ENCODE measurements at places on chromosomes 12 and 14.
A peak's percentile ranks its signal among the peaks of the same experiment; 100 is the strongest.

DNA sequence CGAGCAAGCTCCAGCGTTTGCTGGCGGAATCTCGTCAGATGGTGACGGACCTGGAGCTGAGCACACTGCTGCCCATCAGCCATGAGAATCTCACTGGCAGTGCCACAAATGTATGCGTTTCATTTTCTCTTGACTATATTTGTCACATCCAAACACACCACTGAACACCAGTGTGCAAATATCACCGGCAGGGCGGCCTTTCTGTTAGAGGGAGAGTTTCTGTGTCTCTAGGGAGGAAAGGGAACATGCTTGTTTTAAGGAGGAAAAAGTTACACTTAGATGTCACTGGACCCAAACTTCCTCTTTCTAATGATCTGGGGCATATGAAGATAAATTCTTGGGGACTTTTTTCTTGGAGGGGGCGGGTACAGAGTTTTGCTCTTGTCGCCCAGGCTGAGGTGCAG lies 21.9 kb upstream of the HIP1R start:
- DNase-seq = no peak

DNA sequence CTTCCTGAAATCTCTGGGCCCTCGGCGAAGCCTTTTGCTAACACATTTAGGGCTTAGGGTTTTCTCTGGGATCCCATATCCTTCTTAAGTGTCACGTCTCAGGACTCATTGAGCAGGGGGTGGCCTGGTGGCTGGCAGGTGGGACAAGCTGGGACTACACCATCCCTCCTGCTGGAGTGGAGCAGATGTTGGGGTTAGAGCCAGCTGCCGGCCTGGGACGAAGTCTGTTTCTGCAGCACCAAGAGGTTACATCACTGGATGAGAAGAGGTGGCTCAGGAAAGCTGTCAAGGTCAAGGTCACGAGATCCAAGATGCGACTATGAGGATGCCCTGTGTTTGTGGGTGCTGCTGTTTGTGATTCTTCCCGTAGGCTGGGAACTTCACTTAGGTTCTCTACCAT lies 16.3 kb downstream of the SMCO2 start:
- DNase-seq = peak; percentile 9

DNA sequence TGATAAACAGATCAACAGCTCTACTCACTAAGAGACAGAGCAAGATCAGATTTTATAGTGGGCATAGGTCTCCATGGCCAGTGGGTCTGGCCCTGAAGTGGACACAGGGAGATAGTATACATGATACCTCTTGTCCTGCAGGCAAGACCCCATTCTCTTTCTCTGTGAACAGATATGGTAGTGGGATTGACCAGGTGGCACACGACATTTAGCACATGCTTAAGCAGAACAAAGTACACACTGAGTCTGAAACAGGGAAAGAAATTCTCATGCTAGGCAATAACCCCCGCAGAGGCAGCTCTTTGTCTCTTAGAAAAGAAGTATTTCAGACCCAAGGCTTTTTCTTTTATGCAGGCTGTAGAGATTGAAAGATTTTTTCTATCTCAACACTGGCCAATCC lies 1331.2 kb downstream of the FSCB start:
- DNase-seq = no peak

GRCh38 chr12:112185093-112185923 lies 59.9 kb downstream of the TRAFD1 start:
- no peak for DNase-seq

DNA sequence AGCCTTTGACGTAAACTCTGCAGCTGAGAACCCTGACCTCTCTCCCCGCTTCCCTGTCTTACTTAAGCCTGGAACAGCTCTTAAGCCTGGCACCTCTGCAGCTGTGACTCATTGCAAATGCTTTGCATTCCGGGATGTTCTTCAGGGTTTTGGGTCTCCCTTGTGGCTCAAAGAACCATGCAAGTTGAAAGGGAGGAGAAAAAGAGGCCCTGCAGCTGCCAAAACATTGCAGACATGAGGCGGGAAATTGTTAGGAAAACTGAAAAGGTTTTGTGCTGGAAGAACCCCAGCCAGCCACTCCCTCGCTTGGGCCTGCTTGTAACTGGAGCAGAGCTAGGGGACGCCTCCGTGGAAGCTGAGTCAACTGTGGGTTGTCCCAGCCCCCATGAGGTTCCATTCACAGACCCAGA lies 60.2 kb upstream of the FERMT2 start:
- DNase-seq = peak; percentile 96

GRCh38 chr14:61334197-61334701 lies 12.9 kb downstream of the PRKCH start:
- no peak for DNase-seq

DNA sequence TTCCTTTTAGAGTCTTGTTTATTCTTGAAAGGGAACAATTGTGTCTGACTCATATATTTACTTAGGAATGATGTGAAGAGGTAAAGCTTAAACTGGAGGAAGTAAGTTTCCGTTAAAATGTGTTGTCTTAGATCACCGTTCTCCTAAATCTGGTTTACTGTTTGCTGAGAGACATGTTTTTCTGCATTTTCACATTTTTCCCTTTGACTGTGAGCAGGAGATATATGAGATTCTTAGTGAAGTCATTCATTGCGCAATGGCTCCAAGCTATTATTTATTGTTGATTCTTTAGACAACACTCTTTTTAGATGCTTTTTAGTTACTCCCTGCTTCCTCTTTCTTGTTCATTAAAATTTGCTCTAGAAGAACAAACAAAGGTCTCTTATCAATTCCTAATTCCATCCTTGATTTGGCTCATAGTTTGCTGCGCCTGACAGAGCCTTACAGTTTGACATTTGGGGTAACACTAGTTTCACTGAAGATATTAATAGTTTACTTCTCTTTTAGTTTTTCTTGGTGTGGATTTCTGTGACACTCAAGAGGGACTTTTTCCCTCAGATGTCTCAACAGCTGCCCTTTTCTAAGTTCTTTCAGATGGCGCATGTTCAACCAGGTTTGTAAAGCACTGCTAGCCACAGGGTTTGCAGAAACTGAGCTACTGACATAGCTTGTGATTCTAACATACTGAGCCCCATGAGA lies 11.4 kb downstream of the CLECL1 start:
- peak; percentile 56 for DNase-seq

DNA sequence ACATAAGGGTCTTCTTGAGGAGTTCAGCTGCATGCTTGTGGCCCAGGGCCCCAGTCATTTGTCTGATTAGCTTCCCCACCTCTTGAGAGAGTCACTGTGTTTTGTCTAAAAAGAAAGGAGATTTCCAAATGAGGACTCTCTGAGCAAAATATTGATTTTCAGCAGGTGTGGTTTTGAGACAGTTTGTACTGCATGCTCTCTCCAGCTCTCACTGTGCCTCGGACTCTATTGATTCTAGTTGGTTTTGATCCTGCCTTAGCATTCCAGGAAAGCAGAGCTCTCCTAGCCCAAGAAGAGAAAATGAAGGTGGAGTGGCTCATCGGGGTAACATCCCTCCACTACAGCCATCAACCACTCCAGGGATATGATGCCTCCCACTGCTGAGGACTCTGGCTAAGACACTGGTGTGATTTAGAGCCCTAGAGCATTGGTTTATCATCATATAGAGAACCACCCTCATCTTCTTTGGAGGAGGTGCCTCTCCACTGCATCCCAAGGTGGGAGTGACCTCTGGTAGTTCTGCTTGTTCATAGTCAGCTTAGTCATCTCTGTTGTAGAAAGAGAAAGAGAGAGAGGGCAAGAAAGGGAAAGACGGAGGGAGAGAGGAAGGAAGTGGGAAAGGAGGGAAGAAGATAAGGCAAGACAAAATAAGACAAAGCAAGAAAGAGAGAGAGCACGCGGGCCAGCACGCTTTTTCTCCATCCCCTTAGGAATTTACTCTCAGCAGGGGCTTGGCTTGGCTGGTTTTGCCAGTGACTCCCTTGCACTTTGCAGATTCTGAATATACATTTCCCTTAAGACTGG lies 365.6 kb downstream of the DPF3 start:
- peak; percentile 65 for DNase-seq

DNA sequence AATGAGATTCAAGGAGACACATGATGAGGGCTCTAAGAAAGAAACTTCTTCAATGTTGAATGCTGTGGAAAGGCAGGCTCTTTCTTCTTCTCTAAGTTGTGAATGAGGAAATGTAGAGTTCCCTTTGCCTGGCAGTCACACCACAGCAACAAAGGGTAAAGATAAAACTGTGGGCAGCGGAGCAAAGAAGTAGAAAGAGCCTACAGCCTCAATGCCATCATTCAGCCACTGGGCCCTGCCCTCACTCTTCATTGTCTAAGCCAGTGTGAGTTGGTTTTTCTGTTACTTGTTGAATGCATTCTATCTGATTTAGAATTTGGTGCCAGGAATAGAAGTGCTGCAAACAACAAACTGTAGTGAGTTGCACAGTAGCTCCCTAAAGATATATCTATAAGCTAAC lies 12.2 kb downstream of the SDR9C7 start:
- DNase-seq = no peak

GRCh38 chr12:38324912-38325311 lies 8.3 kb downstream of the ALG10B start:
- DNase-seq = no peak

GRCh38 chr14:20413744-20414082 lies 412 bp upstream of the TEP1 start:
- DNase-seq = peak; percentile 25

- peak; percentile 46 for DNase-seq
Measured at GRCh38 chr12:21656905-21657325, 727 bp downstream of the LDHB start.

DNA sequence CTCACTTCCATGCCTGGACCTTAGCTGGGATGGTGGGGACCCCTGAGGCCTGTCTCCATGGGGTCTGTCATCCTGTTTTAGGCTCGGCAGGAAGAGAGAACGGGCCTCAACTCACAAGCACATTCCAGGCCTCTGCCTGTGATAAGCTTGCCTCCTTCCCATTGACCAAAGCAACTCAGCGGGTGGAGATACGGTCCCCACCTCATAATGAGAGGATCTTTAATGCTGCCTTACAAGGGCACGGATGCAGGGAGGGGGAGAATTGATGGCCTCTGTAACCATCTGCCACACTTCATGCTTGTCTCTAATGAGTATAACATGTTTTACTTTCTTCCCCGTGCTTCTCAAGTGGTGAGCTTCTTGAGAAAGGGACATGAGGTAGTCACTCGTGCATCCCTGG lies 50.0 kb downstream of the GLT1D1 start:
- DNase-seq = no peak

- DNase-seq = no peak
Measured at GRCh38 chr14:31042300-31042699, 16.1 kb upstream of the STRN3 start.

DNA sequence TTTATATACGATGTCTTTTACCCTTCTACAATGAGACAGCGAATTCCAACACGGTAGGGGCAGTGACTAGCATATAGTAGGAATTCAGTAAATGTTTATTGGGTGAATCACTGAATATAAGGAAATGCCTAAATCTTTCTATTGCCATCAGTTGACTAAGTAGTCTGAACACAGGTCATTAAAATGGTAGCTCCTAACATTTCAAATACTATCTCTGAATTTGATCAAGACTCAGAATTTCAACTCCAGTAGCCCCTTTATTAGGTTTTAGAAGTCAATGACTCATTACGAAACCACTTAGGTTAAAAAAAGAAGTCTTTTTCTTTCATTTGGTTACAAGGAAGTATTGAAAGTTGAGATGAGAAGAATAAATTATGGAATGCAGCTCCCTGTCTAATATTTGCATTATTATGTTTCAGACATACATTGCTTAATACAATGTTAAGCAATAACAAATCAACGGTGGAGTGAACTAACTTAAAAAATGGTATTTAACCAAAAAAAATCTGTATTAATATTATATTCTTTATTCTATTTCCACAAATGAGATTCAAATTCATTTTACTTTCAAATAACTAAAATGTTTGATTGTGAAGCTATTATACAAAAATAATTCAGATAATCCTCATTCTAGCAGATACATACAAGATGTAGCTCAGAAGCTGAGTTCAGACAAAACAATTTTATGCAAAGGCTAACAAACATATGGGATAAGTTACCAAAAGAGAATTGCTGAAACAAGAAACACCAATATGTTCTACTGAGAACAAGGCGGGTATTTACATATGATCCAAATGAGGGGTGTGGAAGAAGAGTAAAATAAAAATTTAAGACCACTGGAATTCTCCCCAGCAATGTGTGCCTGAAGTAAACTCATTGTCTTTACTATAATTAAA lies 302.7 kb downstream of the CEP128 start:
- DNase-seq = peak; percentile 82

GRCh38 chr12:11731455-11731854 lies 82.0 kb downstream of the ETV6 start:
- peak; percentile 70 for DNase-seq

- DNase-seq = no peak
Measured at GRCh38 chr12:66288121-66288520, 14.2 kb upstream of the HELB start.

GRCh38 chr14:91035855-91036254 lies 24.6 kb downstream of the RPS6KA5 start:
- no peak for DNase-seq

DNA sequence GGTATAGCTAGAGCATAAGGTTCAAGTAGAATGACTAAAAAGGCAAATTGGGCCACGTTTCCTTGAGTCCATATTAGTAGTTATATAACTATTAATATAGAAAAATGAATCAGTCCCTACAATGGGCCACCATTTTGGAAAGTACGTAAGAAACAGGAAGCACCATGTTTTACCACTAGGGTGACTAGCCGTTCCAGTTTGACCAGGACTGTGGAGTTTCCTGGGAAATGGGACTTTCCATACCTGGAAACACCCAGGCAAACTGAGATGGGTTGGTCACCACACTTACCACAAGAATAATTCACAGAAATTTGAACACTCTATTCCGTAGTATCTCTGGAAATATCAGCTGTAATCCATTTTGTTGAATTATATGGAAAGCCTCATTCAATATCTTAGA lies 2.1 kb upstream of the MAGOHB start:
- DNase-seq = peak; percentile 13

DNA sequence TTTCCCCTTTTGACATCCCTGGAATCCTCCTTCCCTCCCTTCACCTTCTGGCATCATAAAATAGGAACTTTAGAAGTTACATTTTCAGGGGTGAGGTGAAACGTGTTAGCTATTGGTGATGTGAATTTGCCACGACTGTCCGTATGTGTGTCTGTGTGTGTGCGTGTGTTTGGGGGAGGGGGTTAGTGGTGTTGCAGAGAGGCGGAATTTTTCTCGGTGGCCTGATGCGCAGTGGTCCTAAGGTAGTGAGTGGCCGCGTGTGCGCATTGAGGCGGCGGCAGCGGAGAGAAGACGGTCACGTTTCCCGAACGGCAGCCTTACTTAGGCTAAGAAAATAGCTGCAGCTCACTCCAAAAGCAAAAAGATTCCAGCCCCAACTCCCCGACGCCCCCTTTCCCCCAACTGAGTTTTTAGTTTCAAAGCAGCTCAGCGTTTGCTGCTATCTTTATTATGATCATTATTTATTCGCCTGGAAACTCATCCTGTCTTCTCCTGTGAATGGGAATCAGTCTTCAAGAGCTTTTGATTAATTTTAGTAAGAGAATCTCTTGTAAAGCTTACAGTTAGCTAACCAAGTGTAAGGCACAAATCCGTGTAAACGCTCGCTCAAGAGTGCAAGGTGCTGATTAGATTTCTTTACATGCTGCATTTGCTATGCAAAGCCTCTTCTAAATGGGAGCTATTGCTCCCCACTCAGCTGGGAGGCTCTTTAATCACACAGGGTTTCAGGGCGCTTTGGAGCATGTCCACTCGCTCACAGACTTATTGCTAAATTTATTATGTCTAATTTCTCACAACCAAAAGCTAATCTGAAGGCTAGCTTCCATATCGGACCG lies 4.7 kb downstream of the FLRT2 start:
- no peak for DNase-seq

GRCh38 chr14:21923820-21924219 lies 250.2 kb upstream of the OR4E1 start:
- DNase-seq = no peak

- no peak for DNase-seq
Measured at GRCh38 chr12:89280833-89281538, 71.3 kb downstream of the DUSP6 start.

- no peak for DNase-seq
Measured at GRCh38 chr12:108772891-108773797, 41.8 kb upstream of the CORO1C start.

Measured in M059J (cell line).